ENCODE measurements at places on chromosomes 2 and 18. TPM values are rescaled to one million over a fixed set of nuclear protein-coding genes. Genes with fewer than 3 reads are reported as not detected.

Gene CXCR2
- total RNA-seq: not detected

Gene TCF23
- not detected for total RNA-seq

Gene ATP8B1
- total RNA-seq: 13.5 TPM

Gene FAM110C
- total RNA-seq: 2.5 TPM

Gene RTTN
- 19.5 TPM for total RNA-seq

Gene PROM2
- total RNA-seq: 2.3 TPM

Gene FSIP2
- 6.7 TPM for total RNA-seq

Gene ZDBF2
- 14.1 TPM for total RNA-seq

Gene TLX2
- 0.27 TPM for total RNA-seq

GRCh38 chr18:37453752-37454151 is 111.8 kb downstream of the CELF4 start:
- no peak for DNase-seq

DNA sequence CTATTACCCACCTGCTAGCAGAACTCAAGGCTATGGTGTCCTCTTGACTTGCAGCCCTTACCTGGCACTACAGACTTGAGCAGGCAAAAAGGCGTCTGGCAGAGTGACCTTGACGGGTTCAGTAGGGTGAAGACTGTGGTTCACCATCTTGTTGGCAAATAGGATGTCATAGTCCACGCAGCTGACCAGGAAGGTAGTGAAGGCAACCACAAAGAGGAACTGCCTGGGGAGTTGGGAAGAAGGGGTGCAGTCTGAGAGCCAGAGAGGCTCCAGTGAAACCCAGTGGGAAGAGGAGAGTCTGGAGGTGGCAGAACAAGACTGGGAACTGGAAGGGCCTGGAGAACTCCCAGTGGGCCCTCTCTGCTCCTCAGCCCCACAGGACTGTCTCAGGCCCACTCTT is 4.1 kb downstream of the ATG9A start:
- DNase-seq: no peak

GRCh38 chr18:74516271-74517235 is 17.7 kb upstream of the CNDP1 start:
- DNase-seq: peak; percentile 30

- peak; percentile 22 for DNase-seq
These were observed 68.5 kb downstream of the TMEM18 start for GRCh38 chr2:608711-609110.

DNA sequence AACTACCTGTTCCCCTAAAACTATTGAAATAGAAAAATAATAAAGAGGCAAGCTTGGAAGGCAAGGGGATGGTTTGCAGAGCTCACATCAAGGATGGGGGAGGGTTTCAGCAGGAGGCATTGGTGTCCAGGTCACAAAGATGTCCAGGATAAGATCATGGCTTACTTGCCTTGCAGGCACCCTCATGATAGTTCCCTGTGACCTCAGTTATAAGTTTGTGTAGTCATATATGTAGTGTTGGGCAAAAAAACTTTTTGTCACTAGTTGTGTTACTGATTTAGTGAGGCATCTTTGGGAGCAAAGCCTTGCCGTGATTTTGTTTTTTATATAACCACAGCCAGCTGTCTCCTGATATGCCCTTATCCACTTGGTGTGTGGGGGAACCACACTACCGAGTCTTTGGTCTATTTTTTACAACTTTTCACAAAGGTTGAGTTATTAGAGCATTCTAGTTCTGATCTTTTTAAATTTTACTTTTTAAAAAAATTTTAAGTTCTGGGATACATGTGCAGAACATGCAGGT is 53.3 kb downstream of the IL1R2 start:
- DNase-seq: no peak

- no peak for DNase-seq
These were observed 11.9 kb upstream of the IL1R1 start for GRCh38 chr2:102130647-102130991.

GRCh38 chr2:200615247-200615646 is 29.4 kb downstream of the AOX1 start:
- no peak for DNase-seq

DNA sequence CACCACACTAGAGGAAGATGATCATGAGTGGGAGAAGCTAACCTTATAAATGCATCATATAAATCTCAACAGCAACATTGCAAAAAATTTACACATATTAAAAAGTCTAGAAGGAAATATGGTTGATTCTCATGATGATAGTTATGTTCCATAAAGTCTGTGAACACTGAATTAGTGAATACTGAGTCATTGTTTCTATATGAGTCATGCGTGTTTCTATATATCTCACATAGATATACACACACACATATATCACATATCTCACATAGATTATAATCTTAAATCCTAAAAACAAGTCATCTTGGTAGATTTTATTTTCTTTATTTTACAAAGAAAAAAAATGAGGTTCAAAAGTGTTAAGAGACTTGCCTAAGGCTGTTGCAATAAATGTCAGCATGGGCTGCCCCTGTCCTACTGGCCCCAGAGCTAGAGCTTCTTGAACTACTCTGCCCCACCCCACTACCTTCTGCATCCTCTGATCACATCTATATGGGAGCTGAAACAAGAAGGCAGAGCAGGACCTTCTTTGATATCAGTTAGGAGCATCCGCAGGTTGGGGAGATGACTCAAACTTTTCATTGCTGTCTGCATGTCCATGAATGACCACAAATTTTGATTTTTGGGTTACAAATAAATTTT is 81.8 kb upstream of the ADAM23 start:
- DNase-seq: no peak

DNA sequence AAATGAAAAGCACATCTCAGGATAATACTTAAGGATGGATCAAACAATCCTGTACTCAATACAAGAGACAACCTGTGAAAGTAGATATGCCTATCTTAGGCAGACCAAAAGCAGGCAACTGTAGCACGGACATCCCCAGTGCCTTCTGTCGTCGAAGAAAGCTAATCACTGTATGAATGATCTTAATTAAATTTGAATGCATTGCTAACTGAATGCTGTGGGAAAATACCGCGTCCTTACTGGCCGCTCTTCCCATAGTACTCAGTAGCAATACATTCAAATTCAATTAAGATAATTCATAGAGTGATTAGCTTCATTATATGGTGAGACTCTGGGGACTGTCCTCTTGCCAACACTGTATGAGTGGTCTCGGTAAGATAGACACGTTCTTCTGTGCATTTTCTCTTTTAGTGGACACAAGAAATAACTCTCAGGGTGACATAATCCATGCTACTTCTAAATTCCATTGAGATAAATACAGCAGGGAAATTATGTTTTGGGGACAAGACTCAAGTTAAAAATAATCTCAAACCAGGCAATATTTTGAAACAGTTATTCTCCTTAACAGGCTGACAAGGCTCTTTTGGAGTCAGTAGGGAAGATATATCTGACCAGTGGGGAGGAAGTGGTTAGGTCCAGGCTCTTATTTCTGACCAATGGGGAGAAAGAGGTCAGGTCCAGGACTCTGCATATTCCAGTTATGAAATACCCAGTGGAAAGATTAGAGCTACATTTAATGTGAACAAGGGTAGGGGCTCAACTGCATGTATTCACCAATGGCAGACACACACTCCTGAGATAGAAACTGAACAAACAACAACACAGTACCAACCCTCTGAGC is 97.3 kb downstream of the DOCK10 start:
- DNase-seq: no peak

- DNase-seq: no peak
These were observed 179.2 kb downstream of the TTC32 start for GRCh38 chr2:19722531-19722971.

- DNase-seq: no peak
These were observed 9.0 kb downstream of the STEAP3 start for GRCh38 chr2:119232666-119232993.

DNA sequence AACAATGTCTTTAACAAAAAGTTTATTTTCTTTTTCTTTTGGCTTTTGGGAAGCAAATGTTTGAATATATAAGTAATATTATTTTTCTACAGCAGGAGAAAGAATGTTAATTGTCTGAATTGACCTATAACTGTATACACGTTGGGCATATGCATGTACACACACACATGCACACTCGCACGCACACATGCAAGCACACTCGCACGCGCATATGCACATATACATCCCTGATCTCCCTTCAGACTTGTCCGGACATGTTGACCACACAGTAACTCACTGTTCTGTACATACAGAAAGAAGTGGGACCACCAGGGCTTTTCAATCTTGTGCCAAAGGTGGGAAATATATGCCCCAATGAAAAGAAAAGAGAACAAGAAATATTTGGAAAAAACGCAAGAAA is 245.1 kb upstream of the APCDD1 start:
- DNase-seq: no peak

DNA sequence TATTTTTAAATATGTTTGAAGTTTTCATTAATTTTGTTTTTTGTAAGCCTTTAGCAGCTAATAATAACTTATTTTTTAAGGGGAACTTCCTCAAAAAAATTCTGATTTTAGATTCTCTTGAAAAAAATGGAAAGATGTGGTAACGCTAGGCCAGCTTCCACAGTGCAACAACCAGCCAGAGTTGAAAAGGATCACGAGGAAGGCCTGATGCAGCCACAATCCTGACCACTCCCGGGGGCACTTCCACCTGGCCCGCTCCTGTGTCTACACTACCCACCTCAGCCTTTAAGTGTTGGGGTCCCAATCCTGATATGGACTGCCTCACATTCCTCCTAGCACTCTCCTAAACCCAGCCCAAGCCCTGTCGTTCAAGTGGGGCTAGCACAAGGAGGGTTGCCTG is 101.1 kb downstream of the TMEM17 start:
- DNase-seq: no peak

- DNase-seq: no peak
These were observed 223.8 kb downstream of the ATAD2B start for GRCh38 chr2:23703037-23703582.

- no peak for DNase-seq
These were observed 9.5 kb downstream of the SLC1A4 start for GRCh38 chr2:64998658-64999061.

DNA sequence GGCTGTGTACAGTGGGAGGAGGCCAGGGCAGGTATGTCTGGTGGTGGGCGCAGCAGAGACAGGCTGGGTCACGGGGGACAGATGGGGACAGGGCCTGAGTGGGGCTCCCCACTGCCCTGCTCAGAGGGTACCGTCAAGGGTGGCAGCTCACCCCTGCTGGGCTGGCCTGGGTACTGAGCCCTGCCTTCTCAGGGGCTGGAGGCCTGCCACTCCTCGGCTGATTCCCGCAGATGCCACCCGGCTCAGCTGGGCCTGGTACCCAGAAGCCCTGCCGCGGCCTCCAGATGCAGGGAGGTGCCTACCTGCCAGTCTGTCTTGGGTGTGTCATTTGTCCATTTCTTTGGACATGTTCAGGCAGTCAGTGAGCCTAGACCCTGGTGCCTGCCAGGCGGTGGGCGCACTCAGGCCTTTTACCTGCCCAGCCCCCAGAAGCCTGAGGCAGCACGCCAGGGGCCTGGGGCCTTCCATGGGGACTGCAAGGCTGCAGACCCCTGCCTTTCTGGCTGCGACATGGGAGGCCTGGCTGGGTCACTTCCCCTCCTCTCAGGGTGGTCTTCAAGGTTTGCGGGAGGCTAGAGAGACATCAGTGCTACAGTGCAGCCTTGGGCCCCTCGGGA is 3.3 kb downstream of the SNORC start:
- DNase-seq: peak; percentile 29

GRCh38 chr2:10518470-10519393 is 70.6 kb upstream of the ODC1 start:
- peak; percentile 35 for DNase-seq

DNA sequence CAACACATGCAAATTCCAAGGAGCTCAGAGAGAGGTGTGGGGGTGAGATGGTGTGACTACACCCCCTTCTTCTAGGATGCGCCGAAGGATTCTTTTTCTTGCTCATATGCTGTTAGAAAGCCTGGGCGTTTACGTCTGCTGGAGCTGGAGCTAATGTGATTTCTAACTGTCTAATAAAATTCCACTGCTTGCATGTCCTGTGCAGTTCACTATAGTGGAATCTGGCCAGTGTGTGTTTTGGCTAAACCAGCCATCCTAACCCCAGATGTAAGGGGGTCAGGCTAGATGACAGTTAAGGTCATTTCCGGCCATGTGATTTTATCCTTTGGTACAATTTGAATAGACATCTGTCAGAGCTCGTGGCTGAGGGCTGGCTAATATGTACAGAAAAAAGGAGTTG is 194.1 kb downstream of the PRKCE start:
- no peak for DNase-seq

- no peak for DNase-seq
These were observed 53.1 kb downstream of the SP110 start for GRCh38 chr2:230166557-230167170.

DNA sequence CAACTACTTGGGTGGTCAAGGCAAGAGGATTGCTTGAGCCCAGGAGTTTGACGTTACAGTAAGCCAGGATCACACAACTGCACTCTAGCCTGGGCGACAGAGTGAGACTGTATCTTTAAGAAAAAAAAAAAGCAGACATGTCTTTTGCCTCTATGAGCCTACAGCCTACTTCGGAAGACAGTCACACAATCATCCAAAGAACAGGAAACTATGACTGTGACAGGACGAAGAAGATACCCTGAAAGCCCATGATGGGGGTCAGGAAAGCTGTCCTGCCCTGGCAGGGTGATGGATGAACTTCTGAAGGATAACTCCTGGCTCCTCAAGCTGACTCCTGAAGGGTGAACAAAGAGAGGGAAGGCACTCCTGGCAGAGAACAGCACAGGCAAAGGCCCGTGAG is 251.7 kb upstream of the SIX2 start:
- no peak for DNase-seq

GRCh38 chr18:22439447-22439846 is 21.7 kb upstream of the CTAGE1 start:
- DNase-seq: no peak

GRCh38 chr2:156489195-156489594 is 53.0 kb downstream of the GPD2 start:
- no peak for DNase-seq

GRCh38 chr2:186629250-186629996 is 39.6 kb downstream of the ITGAV start:
- DNase-seq: no peak

- DNase-seq: no peak
These were observed 23.1 kb upstream of the TXNDC2 start for GRCh38 chr18:9862686-9863085.
